ENCODE measurements at places on chromosomes 3 and 15. TPM values are rescaled to one million over a fixed set of nuclear protein-coding genes. Genes with fewer than 3 reads are reported as not detected.

The IL17RE gene
- total RNA-seq: 0.66 TPM

The LEKR1 gene
- total RNA-seq: not detected

The LHFPL4 gene
- total RNA-seq: not detected

The CFAP100 gene
- not detected for total RNA-seq

The APBA2 gene
- total RNA-seq: 50.8 TPM

The PCSK6 gene
- 19.8 TPM for total RNA-seq

The AMIGO3 gene
- total RNA-seq: 2.0 TPM

The TMC3 gene
- total RNA-seq: not detected

The RSL24D1 gene
- total RNA-seq: 148 TPM

The RASGRF1 gene
- 1.2 TPM for total RNA-seq

The KBTBD13 gene
- not detected for total RNA-seq

The CCK gene
- not detected for total RNA-seq

The PLA2G4F gene
- total RNA-seq: not detected

The DUOXA2 gene
- not detected for total RNA-seq

The ARHGAP11A gene
- total RNA-seq: 51.2 TPM

The COL6A6 gene
- total RNA-seq: not detected

The GLDN gene
- total RNA-seq: not detected

The CCDC13 gene
- not detected for total RNA-seq

The TERC gene
- total RNA-seq: 52.4 TPM

The DBR1 gene
- total RNA-seq: 25.1 TPM

The GOLGA8G gene
- total RNA-seq: not detected

The GATA2 gene
- total RNA-seq: 1.6 TPM

The ZNF619 gene
- total RNA-seq: 6.3 TPM

The EPHA3 gene
- total RNA-seq: not detected

The CGNL1 gene
- 2.3 TPM for total RNA-seq

The ANAPC13 gene
- total RNA-seq: 104 TPM

Data from HT1080 (cell line).